ENCODE measurements at places on chromosomes 7 and 10. TPM values are rescaled to one million over a fixed set of nuclear protein-coding genes. Genes with fewer than 3 reads are reported as not detected.
A peak's percentile ranks its signal among the peaks of the same experiment; 100 is the strongest.

DNA sequence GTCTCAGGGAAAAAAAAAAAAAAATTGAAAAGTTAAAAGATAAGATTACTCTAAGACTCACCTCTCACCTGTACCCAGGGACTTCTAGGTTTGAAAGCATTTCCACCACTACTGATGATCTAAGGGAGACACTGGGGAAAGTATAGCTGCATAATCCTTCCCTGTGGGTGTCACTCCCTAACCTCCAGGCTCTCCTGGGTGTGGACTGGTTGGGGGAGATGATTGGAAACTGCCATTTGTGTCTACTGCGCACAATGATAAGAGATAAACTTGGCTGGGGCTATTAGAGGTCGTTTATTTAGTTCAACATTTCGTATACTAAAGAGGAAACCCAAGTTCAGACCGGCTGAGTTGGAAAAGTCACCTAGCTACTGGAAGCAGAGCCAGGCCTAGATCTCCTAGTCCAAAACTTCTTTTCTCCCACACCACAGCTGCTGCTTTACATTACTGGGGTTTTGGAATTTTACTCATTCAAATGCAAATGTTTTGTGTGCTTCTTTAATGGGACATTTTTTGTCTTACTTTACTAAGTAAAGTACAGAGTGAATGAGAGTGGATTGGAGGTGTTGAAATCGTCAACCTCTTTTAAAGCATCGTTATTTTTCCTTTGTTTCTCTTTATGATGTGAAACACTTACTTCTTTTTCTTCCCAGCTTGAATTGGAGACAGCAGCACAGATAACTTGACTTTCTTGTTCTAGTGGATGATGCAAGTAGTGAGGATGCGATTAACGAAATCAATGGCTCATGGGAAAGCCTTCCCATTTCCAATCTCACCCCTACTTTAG, 22.3 kb upstream of the SEC61G start:
- no peak for DNase-seq

DNA sequence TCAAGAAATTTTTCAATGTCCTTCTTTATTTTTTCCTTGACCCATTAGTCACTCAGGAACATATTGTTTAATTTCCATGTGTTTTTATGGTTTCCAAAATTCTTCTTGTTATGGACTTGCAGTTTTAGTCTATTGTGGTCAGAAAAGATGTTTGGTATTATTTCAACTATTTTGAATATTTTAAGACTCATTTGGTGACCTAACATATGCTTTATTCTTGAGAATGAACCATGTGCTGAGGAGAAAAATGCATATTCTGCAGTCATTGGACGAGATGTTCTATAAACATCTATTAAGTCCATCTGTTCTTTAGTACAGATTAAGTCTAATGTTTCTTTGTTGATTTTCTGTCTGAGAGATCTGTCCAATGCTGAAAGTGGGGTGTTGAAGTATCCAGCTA, 42.3 kb upstream of the MDFIC start:
- DNase-seq = no peak

DNA sequence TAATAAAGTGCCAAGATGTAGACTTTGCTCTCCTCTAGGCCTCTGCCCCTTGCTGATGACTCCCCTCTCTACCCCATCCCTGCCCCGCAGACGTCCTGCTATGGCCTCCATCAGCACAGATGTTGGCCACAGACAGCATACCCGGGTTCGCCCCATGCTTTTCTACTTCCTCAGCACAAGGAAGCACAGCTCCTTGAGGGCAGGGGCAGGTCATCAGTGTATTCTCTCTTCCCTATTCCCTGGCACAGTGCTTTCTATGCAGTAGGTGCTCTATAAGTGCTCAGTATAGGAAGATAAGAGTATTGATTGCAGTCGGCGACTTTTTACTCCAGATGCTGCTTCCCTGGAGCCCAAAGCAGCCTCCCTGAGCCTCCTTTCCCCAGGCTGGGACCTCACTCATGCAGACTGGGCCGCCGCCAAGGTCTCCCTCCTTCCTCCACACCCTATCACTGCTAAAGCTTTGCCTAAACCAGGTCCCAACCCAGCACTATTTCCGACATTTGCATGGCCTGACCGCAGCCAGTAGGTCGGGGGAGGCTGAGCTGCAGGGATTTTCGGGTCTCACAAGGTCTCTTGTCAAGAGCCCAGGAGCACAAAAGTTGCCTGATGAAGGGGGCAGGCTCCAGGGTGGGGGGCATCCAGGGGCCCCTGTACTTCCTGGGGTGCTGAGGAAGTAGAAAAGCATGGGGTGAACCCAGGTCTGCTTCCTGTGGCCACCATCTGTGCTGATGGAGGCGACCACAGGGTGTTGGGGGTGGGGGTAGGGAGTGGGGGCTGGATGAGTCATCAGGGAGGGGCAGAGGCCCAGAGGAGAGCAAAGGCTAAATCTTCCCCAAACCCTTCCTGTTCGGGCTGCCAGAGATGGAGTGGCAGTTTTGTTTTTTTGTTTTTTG, 8.0 kb downstream of the CALHM3 start:
- DNase-seq = peak; percentile 64

GRCh38 chr7:88200261-88200660, 19.6 kb downstream of the SRI start:
- DNase-seq = no peak

The CDHR3 gene
- total RNA-seq = 20.3 TPM

The IQUB gene
- 0.25 TPM for total RNA-seq

DNA sequence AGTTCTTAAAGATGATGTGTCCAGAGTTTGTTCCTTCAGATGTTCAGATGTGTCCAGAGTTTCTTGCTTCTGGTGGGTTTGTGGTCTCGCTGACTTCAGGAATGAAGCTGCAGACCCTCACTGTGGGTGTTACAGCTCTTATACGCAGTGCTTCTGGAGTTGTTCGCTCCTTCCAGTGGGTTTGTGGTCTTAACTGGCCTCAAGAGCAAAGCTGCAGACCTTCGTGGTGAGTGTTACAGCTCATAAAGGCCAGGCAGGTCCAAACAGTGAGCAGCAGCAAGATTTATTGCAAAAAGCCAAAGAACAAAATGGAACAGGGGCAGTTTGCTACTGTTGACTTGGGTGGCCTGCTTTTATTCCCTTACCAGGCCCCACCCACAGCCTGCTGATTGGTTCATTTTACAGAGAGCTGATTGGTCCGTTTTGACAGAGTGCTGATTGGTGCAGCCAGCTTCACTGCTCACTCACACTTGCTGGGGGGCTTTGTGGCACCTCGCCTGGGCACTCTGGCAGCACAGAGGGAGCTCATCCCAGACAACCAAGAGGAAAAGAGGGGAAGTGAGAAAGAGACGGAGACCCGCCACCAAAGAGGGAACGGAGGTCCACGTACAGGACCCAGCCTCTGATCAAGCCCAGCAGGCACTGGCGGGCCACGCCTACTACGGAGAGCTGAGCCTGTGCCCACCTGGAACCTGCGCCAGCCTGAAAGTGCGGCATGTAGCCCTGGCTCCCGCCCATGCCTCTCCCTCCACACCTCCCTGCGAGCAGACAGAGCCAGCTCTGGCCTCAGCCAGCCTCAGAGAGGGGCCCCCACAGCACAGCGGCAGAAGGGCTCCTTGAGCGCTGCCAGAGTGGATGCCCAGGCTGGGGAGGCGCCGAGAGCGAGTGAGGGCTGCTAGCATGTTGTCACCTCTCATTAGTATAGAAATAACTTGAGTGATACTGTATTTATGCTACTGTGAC, 55.8 kb upstream of the SEMA3C start:
- DNase-seq = no peak

- DNase-seq = no peak
These were observed 54.1 kb downstream of the SRI start for GRCh38 chr7:88165697-88166096.

DNA sequence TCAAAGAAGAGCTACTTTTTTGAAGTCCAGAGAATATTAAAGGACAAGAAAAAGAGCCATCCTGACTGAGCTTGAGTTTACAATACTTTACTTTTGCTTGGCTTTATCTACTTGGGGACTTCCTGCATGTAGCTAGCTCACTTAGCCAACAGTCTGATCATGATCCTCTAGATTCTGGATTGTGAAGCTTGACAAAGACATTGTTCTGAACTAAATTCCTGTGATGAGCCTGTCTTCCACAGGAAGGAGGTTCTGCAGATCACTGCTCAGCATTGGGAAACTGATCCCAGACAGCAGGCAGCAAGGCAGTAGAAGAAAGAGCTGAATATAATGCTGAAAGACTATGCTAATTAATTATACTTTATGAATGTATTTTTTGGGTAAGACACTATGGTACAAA, 296.4 kb downstream of the DGKB start:
- no peak for DNase-seq
